ENCODE measurements at places on chromosomes 12 and 14.

GRCh38 chr12:104720339-104721038, 237.6 kb downstream of the SLC41A2 start:
- no peak for DNase-seq

DNA sequence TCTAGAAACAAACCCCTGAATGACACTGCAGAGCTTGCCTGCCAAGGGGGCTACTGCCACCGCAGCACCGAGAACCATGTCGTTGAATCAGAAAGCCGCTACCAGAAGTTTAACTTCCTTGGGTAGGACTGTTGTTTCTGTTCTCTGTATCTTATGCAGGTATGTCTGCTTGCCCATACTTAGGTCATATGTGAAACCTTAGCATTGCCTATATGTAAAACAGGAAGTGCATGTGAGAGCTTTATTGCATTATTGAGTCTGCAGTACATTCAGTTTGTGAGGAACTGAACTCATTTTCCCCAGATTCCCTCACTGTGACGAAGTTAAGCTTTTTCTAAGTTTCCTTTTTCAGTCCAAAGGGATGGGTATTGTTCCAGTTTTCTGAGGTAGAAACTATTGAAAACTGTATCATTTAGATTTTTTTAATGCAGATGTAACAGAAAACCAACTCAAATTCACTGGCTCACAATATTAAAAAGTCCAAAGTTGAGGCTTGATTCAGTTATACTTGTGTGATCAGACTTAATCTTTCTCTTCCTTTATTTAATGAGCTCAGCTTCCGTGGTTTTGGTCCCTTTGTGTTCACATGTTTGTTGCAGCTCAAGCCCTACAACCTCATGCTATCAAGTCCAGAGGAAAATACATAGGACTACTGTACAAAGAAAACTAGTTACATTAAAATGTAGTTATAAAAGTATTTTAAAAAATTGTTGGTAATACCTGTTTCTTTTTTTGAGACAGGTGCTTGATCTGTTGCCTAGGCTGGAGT, 6.9 kb downstream of the FBXO34 start:
- no peak for DNase-seq

DNA sequence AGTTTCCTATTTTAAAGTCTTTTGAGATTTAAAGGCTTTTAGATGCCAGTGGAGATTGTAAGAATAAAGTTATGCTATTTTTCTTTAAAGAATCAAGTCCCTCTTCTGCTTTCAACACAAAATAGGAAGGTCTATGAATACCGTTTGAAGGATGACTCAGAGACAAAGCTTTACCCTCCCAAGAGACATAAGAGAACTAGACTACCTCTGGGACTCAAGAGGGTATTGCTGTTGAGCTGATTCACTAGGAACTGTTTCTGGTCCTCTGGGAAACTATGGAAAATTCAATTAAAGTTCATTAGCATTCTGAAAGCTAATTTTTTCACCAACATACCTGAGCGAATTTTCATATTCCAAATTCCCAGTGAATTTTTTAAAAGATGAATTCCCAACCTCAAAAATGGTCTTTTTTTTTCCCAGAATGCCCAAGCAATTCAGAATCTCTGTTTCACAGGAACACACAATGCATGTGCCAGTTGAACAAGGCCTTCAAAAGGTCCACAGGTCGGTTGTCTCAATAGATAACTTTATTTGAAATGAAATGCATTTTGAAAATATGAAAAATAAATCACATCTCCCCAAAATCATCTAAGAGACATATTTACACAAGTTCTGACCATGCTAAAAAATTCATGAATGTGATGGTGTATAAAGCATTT, 6.5 kb downstream of the PHLDA1 start:
- DNase-seq: no peak

GRCh38 chr12:106139422-106140171, 843 bp upstream of the NUAK1 start:
- DNase-seq: no peak

GRCh38 chr12:91053951-91054715, 3.7 kb downstream of the KERA start:
- no peak for DNase-seq

Measured in cortex of kidney (tissue), 1 donor.